HEK293T (cell line): ENCODE measurements at places on chromosomes 16 and 17.

DNA sequence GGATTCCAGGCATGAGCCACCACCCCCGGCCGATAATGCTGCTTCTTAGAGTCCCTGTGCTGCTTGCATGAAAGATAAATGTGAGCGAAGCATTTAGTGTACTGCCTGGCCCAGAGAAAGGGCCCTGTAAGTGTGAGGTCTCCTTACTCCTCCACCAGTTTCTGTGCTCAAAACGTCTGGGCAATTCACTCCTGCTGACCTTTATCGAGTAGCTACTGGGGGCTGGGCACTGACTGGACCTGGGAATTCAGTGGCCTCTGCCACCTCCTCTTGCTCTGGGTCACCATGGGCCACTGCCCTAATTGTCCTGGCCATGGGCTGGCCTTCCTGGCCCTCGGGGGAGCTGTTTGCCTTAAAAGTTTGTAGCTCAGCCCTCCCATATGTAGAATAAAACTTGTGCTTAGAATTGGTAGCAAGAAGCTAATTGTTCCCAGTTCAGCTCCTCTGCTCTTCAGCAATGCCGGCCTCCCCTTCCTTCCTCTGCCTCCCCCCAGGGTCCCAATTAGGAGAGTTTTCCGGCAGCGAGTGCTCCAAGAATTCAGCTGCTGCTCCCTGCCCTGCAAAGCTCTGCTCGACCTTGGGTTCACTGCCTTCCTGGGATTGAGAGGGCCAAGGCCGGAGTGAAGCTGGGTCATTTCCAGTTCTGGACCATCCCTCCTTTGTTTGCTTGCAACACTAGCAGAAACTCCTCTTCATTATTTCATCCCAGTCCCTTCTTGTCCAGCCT lies 98.9 kb upstream of the CDC42EP4 start:
- DNase-seq: no peak

DNA sequence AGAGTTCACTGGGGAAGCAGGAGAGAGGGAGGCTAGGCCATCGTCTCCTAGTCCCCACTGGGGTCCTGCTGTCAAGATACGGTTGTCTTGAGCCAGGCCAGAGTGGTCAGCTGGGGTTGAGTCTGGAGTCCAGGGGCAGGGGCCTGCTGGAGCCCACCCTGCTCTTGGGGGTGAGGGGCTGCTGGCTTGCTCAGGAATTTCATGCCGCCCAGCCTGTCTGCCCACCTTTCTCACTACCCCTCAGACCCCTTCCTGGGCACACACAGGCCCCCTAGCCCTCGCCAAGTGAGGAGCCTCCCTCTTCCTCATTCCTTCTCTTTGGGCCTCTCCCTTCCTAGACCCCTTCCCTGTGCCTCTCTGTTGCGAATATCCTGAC lies 1.3 kb downstream of the TRAF7 start:
- DNase-seq: no peak

- no peak for DNase-seq
Observed at GRCh38 chr17:77832180-77832560, 126.3 kb upstream of the TNRC6C start.

GRCh38 chr17:39716879-39717536 lies 13.3 kb downstream of the MIEN1 start:
- DNase-seq: no peak

DNA sequence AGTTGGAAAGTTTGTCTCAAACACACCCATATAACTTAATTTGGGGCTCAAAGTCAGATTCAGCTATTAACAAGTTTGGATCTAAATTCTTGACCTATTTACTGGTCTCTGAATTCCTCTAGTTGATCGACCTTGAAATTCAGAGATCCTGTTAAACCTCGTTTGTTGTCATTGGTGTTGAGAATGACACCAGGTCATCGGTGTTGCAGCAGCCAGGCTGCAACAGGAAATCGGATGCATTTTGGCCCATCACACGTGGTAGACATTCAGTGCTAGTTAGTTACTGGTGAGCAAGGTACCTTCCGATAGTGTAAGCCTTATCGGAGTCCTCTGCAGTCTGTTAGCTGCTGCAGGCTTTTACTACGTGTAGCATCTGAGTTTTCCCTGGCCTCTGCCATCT lies 82.3 kb downstream of the WWP2 start:
- DNase-seq: no peak

- no peak for DNase-seq
Observed at GRCh38 chr16:1767116-1767994, 4.0 kb downstream of the NME3 start.

DNA sequence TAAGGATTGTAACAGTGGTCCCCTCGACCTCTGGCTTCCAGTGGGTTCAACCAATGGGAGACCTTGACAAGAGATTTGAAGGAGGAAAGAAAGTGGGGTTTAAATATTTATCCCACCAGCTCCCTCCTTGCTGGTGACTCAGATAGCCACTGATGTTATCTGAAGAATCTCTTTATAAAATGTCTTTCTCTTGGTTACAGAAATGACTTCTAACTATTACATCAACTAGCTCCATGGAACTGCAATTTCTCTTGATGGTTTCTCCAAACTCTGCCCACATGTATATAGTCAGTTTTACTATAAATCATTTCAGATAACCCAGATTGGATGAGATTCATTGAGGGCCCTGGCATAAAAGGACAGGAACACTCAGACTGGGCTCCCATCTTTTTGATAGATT lies 920.2 kb upstream of the SOX9 start:
- no peak for DNase-seq

DNA sequence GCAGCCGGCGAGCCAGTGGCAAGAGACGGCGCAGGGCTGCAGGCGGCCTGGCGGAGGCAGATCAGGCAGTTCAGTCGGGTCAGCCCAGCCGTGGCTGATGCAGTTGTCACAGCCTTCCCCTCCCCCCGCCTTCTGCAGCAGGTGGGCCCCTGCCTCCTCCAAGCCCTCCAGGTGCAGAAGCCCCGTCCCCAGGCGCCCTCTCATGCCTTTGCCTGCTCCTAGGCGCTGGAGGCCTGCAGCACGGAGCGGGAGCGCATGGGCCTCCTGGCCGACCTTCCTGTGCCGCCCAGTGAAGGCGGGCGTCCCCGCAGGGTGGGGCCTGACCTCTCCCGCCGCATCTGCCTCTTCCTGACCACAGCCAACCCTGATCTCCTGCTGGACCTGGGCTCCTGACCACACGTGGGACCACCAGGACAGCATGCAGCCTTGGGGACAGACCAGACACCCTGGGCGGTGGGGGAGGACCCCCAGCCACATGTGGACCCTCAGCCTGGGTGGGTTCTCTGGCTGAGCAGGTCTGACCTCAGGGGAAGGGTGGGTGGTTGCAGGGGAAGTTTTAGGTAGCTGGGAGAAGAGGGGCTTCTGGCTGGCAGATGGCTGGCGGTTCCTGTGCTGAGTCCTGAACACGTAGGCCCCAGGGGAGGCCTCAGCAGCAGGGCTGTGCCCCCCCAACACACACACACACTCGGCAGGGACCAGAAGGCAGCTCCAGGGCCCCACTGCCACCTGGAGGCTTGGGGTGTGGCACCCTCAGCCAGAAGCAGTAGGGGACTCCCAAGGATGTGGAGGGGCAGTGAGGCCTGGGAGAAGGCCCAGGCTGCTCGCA lies 3.1 kb upstream of the MRPS34 start:
- no peak for DNase-seq

DNA sequence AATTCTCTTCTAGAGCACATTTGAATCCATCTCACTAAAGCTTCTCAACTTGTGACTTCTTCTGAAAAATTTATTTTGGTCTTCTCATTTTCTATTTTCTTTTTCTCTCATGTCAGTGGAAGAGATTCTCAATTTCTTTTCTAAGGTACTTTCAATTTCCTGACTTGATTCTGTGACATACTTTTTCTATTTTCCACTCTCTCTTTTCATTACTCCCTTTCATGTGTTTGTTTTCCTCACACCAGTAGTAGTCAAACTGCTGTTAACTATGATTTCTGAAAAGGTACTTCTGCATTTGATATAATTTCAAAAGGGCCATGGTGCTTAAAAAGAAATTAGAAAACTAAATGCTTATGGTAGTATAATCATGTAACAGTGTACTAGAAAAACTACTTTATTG lies 41.9 kb downstream of the NFAT5 start:
- DNase-seq: no peak

DNA sequence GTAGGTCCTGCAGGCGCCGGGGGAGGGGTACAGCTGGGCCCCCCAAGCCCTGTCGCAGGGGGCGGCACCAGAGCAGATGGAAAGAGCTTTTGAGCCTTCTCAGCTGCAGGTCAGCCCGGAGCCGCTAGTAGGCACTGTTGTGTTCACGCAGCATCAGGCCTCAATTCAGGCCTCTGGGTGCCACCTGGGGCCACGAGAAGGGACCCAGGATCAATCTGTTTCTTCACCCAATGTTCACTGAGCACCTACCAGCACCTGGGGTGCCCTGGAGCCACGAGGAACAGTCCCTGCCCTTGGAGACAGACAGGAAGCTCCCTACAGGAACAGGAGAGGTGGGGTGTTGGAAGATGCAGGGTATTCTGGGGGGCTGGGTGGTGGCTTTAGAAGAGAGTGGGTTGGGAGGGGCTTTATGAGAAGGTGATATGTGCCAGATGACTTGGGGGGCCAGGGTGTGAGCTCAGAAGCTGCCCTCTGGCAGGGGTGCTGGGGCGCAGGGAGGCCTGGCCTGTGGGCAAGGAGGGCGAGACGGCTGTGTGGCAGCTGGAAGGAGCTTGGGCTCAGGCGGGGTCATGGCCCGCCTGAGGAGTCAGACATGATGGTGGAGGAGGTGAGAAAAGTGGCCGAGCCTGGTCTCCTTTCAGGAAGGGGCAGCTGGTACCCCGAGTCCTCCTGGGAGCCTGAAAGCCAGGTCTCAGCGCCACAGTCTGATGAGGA lies 121.9 kb upstream of the GSE1 start:
- DNase-seq: peak; percentile 70

DNA sequence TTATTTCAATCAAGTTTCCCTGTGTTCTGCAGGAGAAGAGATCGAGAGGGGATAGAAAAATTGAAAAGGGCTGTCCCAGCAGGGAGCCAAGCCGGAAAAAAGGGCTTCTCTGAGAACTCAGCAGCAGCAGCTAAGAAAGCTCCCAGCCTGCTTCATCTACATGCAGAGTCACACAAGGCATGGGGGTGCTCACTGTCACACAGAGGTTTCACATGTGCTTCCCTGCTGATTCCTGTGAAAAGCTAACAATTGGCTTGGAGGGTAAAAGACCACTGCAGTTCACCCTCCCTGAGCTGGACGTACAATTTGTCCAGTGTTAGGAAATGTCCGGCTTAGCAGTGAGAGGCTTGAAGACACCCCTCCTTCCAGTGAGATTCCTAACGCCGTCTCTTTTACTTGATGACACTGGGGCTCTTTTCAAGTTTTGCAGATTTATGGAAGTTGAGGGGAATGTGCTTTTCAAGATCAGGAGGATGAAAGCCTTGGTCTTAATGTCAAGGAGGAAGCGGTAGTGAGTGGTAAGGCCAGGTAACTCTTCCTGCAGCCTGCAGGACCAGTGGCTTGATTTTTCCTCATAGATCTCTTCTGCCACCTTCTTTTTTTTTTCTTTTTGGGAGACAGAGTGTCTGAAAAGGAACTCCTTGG lies 85.6 kb downstream of the WNT3 start:
- no peak for DNase-seq

DNA sequence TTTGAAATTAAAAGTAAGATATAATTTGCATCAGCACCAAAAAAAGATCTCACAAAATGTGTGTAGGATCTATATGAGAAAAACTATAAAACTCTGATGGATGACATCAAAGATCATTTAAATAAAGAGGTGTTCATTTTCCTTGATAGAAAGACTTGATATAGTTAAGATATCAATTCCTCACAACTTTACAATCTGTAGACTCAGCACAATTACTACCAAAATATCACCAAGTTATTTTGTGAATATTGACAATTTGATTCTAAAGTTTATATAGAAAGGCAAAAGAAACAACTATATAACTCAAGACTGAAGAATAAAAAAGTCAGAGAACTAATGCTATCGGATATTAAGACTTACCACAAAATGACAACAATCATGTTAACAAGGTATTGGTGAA lies 638.9 kb downstream of the HS3ST4 start:
- no peak for DNase-seq

DNA sequence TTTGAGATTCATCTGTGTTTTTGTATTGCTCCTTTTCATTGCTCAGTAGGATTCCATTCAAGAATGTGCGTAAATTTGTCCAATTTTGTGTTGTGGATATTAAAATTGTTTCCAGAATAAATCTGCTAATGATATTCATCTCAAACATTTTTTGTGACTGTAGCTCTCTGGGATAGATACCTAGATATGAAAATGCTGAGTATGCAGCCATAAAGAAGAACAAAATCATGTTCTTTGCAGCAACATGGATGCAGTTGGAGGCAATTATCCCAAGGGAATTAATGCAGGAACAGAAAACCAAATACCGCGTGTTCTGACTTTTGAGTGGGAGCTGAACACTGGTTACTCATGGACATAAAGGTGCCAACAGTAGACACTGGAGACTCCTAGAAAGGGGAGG lies 40.2 kb upstream of the ATF7IP2 start:
- no peak for DNase-seq

DNA sequence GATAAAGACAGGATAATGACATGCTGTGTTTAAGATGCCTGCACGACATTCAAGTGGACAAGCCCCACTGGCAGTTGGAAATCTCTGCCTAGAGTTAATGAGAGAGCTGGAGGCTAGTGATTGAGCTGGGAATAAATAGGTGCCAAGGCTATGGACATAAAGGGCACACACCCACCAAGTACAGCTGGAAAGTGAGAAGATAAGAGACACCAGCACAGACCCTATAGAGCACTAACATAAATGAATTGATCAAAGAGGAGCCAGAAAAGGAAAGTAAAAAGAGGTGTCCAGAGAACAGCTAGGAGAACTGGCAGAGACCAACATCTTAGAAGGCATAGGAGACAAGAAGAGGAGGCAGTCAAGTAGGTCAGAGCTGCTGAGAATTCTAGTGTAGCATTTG lies 101.2 kb downstream of the YPEL2 start:
- no peak for DNase-seq

DNA sequence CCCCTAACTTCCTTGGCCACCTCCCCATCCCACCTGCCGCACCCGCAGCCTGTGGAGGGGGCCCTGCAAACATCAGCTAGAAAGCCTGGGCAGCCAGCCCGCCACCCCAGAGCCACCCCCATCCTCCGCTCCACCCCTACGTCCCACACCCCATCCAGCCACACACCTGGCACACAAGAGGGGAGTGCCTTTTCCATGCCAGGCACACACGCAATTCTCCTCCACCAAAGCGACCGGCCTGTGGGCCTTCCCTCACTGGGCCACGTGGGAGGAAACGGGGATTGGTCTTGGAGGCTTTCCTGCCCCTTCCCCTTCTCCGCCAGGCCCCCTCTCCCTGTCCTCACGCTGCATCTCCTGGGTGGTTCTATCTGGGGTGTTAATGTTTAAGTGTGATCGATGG lies 48.7 kb upstream of the TNRC6C start:
- no peak for DNase-seq

GRCh38 chr17:56737421-56738161 lies 96.1 kb downstream of the C17orf67 start:
- DNase-seq: no peak
